ENCODE measurements at places on chromosomes 13 and 19.

GRCh38 chr13:89687066-89687465 lies 1660.4 kb upstream of the MIR17HG start:
- no peak for DNase-seq

DNA sequence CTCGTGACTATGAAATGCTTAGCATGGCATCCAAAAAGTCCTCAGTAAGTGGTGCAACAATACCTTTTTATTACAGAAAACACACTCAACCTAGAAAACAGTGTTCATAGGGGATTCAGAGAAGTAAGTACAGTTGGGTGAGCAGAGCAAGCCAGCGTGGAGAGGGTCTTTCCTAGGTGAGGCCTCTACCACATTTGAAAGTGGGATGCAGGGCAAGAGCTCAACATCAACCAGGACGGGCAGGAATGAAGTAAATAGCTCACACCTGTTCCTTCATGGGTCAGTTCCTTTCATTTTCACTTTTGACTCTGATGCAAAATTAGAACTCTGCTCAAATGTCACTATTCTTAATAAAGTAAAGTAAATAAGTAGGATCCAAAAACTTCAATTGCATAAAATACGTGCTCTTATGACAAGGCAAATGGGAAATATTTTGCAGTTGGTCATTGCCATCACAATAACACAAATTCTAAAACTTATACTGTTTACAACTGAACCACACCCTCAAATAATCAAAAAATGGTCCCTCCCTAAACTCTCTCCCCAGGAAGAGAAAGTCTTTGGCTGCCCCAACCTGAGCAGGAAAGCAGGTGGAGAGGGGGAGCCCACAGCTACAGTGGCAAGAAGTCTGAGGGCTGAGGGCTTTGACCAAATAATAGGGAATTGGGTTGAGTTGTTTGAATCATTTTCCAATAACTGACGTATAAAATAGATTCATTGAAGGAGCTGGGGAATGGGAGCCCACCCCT lies 20.2 kb downstream of the CHAMP1 start:
- DNase-seq, result no peak

DNA sequence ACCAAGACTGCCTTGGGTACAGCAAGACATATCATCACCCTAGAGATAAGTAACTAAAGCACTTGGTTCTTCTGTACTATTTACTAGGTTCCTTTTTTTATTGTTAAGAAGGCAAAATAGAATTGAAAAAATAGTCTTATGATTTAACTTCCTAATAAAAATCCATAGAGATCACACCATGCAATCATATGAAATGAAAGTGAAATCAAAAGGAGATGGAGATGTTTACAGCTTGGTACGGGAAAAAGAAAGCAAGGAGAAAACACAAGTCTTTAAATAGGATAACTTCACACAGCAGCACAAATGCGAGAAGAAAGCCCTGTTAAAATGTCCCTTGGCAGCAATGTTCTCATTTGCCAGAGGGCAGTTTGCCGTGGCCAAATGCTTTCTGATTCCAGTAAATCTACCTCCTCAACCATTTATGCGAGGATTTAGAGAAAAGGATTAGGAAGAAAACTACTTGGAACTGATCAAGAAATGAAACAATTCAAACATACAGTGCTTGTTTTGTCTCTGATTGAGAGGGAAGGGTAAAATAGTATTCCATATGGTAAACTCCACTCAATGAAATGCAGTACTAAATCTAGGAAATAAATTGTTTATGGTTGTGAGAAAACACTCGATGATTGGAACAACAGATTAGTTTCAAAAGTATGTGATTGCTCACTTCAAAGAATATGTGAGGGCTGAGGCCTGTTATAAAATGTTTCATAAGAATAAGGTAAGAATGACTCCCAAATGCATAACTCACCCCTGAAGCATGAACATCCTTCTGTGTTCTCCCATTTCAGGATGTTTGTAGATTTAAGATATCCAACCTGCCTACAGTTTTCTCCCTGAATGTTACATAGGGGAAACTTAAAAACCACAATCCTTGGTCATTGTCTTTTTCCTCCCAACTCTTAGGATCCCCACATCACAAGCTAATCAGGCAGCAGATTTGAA lies 487.8 kb downstream of the DACH1 start:
- no peak for DNase-seq

GRCh38 chr13:45374917-45375316 lies 33.9 kb upstream of the TPT1 start:
- DNase-seq, result no peak

GRCh38 chr13:105814219-105814901 lies 721.1 kb downstream of the EFNB2 start:
- DNase-seq, result no peak
